Activated effector memory CD4-positive, alpha-beta T cell treated with Interleukin-2 at 50 U/mL for 16 hours (primary cell): ENCODE measurements at places on chromosomes 4 and X.

DNA sequence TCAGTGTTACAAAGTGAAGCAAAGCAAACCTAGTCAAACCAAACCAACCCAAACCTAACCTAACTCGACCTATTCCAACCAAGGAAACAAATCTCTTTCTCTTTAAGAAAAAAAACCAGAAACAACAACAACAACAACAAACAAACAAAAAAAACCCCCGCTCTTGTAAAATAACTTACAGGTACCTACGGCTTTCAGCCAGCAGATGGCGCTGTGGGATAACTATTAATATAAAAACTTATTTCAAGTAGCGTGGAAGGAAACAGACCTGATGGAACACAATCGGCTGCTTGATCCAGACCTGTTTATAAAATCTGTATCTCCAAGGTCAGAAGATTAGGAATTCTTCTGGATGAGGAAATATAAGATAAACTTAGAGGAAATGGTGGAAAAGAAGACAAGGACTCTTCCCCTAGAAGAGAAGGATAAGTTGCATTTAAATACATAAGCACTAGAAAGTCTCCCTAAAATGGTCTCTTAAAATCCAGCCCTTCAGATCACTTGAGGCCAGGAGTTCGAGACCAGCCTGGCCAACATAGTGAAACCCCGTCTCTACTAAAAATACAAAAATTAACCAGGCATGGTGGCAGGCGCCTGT, 34.4 kb upstream of the CDKL5 start:
- DNase-seq, result peak; percentile 20

- no peak for DNase-seq
These were observed 13.5 kb upstream of the PRPS2 start for GRCh38 chrX:12777670-12778069.

DNA sequence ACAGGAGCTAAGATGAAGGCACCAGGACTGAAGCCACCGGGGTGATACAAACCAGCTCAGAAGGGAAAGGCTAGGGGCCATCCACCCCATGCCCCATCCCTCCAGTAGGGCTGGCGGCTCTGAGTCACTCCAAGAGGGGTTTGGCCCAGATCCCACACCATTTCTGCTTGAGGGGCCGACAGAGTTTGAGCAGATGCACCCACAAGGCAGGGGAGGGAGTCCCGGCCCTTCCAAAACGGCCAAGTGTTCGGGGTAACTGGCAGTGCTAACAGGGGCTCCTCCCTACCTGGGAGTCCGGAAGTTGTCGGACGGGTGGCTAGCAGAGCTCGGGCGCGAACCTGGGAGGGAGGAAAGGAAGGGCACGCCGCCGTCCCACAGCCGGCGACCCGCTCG, 412 bp downstream of the SLC10A3 start:
- no peak for DNase-seq

DNA sequence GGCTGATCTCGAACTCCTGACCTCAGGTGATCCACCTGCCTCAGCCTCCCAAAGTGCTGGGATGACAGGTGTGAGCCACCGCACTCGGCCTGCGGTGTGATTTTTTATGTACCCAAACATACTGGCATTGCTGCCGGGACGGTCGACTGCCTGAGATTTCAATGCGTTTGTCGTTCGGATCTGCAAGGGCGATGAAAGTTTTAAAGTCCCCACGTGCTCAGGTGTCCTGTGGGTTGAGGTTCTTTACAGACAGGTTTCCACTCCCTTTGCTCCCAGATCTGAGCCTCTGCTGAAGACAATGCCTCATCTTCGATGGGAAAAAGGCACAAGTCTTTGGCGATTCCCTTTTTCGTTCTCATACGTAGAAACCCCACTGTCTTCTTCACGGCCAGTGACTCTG, 78.1 kb upstream of the SHOX start:
- DNase-seq, result no peak

- no peak for DNase-seq
These were observed 176.0 kb downstream of the LDB2 start for GRCh38 chr4:16722416-16722815.

DNA sequence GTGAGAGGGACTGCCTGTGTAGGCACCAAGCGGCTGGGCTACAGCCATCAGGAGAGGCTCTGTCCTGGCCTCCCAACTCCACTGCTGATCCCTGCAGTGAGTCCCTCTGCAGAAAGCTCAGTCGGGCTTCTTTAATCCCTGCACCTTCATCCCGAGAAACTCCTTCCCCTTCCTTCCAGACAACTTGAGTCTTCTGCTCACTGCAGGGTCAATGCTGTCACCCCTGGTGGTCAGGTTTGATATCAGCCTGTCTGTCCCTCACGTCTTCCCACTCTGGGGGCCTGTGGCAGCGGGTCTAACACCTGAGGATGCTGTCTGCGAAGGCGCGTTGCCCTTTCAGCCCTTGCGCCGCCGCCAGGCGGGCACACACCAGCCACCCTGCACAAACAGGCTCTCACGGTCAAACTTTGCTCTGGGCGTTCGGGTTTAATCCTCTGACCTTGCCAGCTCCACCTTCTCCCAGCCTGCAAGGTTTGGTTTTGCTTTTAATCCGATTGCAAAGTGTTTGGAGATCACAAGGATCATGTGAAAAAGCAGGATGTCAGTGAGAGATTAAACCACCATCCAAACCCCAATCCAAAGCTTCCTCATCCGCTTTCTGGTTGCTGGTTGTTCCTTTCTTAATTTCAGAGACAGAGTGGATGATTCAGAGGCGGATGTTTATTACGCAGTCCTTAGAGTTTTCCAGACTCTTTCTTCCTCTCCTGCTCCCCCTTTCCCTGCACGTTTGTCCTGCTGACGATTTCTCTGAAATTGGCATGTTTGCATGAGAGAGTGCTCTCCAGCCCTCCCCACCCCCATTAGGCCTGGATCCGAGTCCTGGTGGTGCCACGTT, 74.8 kb upstream of the SLC34A2 start:
- no peak for DNase-seq

- no peak for DNase-seq
These were observed 168.3 kb downstream of the SPRY1 start for GRCh38 chr4:123564758-123565346.
